ENCODE measurements at places on chromosomes 6 and 20.

DNA sequence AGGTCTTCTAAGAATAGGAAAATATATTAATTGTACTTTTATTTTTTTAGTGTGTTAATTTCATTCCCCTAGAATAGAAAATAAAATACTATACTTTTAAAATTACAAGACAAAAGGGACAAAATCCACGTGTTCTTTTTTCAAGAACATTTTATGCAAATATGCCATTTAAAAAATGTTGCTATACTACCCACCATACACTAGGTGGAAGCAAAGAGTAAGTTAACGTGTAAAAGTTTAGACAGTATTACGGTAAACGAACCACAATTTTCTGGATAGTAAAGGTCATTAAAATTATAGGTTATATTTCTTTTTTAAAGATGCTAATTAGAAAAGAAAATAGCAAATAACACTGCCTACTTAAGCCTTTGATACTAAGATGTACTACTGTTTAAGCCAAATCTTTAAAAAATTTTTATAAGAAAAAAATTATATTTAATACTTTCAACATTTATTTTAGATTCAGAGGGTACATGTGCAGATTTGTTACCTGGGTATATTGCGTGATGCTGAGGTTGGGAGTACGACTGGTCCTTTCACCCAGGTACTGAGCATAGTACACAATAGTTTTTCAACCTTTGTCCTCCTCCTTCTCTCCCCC, 287.6 kb downstream of the PHF3 start:
- no peak for DNase-seq

- no peak for DNase-seq
These were observed 303.9 kb upstream of the DEFB112 start for GRCh38 chr6:50353603-50354002.

GRCh38 chr20:47142774-47143170, 213.7 kb downstream of the ZMYND8 start:
- DNase-seq: no peak

- DNase-seq: peak; percentile 17
These were observed 525 bp downstream of the NCOA7 start for GRCh38 chr6:125791151-125791819.
